ENCODE measurements at places on chromosomes 11 and 22.
A peak's percentile ranks its signal among the peaks of the same experiment; 100 is the strongest.

- no peak for DNase-seq
Observed at GRCh38 chr22:50398831-50399648, 55.9 kb downstream of the PPP6R2 start.

DNA sequence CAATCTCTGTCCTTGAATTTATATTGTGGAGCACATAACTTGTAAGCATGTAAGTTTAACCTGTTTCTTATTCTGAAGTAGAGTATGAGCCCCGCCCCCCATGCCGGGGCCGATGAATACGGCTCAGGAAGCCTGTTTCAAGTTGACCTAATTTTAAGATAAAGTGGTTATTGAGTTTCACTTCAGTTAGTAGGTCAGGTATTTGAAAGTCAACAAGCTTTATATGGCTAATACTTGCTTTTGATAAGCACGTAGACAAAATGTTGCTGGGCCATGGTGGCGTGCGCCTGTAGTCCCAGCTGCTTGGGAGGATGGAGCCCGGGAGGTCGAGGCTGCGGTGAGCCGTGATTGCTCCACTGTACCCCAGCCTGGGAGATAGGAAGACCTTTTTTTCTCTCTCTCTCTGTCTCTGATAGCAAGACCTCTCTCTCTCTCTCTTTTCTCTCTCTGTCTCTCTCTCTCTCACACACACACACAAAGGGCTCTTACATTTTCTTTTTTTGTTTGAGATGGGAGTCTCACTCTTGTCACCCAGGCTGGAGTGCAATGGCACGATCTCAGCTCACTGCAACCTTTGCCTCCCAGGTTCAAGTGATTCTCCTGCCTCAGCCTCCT, 14.4 kb downstream of the YWHAH start:
- no peak for DNase-seq

GRCh38 chr22:37354261-37354660, 72.0 kb downstream of the CYTH4 start:
- DNase-seq: no peak

DNA sequence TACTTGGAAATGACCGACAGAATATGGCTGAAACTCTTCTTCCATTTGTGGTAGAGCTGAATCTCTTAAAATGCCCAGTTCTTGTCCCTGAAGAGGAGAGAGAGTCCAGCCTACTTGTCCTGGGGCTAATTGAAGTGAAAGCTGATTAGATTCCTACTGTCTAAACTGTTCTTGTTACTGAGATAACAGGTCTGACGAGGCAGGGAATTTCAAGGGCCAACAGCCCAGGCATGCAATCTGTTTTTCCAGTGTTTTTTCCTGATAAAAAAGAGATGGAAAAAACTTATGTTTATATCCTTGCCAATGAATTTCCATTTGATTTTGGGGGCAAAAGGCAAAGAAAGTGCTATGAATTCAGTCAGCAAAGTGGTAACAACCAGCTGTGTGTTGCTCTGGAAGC, 195.5 kb downstream of the ETS1 start:
- DNase-seq: no peak

DNA sequence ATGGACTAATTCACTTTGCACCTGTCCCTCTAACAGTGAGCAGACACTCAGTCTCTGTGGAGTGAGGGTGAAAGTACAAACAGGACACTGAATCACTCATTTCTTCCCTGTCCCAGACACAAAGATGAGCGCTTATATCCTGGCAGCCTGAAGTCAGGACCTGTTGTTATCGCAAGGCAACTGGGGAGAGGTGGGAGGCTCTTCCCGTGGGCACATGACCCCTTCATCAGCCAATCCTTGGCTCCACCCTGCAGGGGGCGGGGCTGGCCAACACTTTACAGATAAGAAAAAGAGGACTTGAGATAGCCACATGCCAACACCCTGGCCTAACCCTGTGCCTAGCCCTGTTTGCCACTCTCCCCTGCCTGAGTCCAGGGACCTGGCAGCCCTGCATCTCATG, 29.5 kb upstream of the TESMIN start:
- peak; percentile 22 for DNase-seq

DNA sequence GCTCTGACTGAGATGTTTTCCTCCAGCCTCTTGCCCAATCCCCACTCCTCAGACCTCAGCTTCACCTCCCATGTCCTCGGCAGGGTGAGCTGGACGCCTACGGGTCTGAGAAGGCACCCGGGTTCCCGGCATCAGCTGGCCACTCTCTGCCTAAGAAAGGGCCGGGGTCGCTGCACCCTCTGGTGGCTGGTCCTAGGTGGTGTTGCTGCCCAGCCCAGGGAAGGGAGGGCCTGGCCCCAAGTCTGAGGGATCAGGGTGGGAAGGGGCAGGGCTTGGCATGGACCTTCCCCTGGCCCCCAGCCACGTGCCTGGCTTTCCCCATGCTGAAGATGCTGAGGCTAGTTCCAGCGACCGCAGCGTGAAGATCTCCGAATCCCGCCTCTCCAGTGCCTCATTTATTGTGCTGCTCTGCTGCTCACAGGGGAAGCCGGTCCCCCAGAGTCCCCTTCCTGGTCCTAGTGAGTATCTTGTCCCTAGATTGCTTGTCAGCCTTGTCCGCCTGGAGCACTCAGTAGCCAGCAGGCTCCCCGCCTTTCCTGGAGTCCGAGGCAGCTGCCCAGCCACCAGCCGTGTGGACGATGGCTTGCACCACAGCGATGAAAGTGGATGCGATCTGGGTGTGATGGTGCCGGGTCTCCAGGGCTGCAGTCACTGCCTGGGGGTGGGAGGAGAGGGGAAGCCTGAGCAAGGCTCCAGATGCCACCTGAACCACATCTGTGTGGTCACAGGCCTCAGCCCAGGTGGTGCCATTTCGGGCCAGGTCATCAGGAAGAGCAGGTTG, 2.9 kb upstream of the GGT5 start:
- DNase-seq: peak; percentile 97

DNA sequence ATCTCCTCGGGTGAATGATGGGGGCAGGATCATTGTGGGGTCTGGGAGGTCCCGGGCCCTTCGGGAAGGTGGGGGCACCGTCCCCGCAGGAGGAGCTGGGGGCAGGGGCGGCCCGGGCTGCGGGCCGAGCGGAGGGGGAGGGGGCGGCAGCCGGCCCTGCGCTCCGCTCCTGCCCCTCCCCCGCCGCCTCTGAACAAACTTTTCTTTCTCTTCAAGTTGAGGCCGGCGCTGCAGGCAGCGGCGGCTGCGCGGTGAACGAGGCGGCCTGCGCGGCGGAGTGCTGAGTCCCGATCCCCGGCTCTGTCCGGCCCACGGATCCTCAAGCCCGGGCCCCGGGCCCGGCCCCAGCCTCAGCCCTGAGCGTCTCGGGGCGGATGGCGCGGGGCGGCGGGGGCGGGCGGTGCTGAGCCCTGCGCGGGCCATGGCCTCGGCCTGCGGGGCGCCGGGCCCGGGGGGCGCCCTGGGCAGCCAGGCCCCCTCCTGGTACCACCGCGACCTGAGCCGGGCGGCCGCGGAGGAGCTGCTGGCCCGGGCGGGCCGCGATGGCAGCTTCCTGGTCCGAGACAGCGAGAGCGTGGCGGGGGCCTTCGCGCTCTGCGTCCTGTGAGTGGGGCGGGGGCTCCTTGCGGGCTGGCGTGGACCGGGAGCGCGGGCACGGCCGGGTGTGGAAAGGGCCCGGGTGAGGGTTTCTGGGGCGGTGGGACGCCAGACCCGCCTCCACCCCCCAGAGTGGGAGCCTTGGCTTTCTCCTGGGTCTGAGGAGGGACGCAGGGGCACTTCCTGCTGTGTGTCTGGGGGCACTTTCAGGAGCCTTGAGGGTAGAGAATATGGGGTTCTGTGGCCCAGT, at the start of gene INPPL1:
INPPL1 (plus strand) TSS at position 204 of the 847 bp plus-strand sequence; CDS start at position 422, 218 bp downstream.
- DNase-seq: peak; percentile 51

Measured in EH (cell line).